A549 treated with AZD2906 at 1 μM for 4 hours (cell line): ENCODE measurements at places on chromosomes 6 and 20. TPM values are rescaled to one million over a fixed set of nuclear protein-coding genes. Genes with fewer than 3 reads are reported as not detected.

BMP5 gene
- not detected in 5 replicates for total RNA-seq

PKIB gene
- total RNA-seq, result 0.53 to 0.94 TPM (median 0.63 TPM) in 5 replicates

ESR1 gene
- total RNA-seq, result not detected in 5 replicates

ZC3H12D gene
- 0.01 to 0.07 TPM (median 0.02 TPM) in 5 replicates for total RNA-seq

GINS1 gene
- 30.0 to 36.5 TPM (median 33.5 TPM) in 5 replicates for total RNA-seq

TCF21 gene
- 0.02 to 0.08 TPM (median 0.05 TPM) in 5 replicates for total RNA-seq

BIRC7 gene
- total RNA-seq, result 1.4 to 3.0 TPM (median 2.3 TPM) in 5 replicates

OR2J1 gene
- total RNA-seq, result not detected in 5 replicates

BEND6 gene
- total RNA-seq, result 0.68 to 1.1 TPM (median 0.84 TPM) in 5 replicates

LY6G6D gene
- not detected in 5 replicates for total RNA-seq

SYNGAP1 gene
- total RNA-seq, result 3.6 to 6.0 TPM (median 4.2 TPM) in 5 replicates

GSTA3 gene
- not detected in 5 replicates for total RNA-seq

TRAPPC3L gene
- total RNA-seq, result not detected in 5 replicates

FABP7 gene
- not detected in 5 replicates for total RNA-seq

RIMS4 gene
- total RNA-seq, result 1.6 to 2.0 TPM (median 1.8 TPM) in 5 replicates

TAAR6 gene
- total RNA-seq, result not detected in 5 replicates

MAPK13 gene
- total RNA-seq, result 0.43 to 0.98 TPM (median 0.48 TPM) in 5 replicates

FNDC11 gene
- 0.17 to 0.29 TPM (median 0.21 TPM) in 5 replicates for total RNA-seq

HDGFL1 gene
- not detected in 5 replicates for total RNA-seq

SAMHD1 gene
- 8.3 to 11.5 TPM (median 9.3 TPM) in 5 replicates for total RNA-seq

TMEM244 gene
- not detected in 5 replicates for total RNA-seq

BCAS1 gene
- 0.37 to 0.66 TPM (median 0.49 TPM) in 5 replicates for total RNA-seq

TMEM200A gene
- total RNA-seq, result 0.01 to 0.08 TPM (median 0.05 TPM) in 5 replicates

CLVS2 gene
- 0.13 to 0.23 TPM (median 0.18 TPM) in 5 replicates for total RNA-seq

MEP1A gene
- total RNA-seq, result not detected in 5 replicates

TCFL5 gene
- 3.5 to 4.3 TPM (median 3.7 TPM) in 5 replicates for total RNA-seq
